ENCODE measurements at places on chromosomes 5 and 9.

- no peak for DNase-seq
Measured at GRCh38 chr5:79729679-79730078, 40.0 kb downstream of the CMYA5 start.

DNA sequence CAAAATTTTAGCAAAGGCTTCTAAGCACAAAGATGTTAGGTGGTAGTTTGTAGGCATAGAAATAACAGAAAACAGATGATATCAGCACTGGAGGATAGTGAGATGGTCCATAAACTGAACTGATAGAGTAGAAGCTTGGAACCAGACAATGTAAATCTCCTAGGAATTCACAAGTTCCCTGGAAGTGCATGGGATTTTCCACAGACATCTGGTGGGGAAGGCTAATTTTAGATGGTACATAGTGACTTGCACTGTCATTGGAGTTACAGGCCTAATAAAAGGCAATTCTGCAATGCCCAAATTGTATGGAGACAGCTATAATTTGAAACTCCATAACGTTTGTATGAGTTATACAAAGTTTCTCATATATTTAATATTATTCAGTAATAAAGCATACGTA, 653.0 kb upstream of the MEF2C start:
- DNase-seq: no peak

DNA sequence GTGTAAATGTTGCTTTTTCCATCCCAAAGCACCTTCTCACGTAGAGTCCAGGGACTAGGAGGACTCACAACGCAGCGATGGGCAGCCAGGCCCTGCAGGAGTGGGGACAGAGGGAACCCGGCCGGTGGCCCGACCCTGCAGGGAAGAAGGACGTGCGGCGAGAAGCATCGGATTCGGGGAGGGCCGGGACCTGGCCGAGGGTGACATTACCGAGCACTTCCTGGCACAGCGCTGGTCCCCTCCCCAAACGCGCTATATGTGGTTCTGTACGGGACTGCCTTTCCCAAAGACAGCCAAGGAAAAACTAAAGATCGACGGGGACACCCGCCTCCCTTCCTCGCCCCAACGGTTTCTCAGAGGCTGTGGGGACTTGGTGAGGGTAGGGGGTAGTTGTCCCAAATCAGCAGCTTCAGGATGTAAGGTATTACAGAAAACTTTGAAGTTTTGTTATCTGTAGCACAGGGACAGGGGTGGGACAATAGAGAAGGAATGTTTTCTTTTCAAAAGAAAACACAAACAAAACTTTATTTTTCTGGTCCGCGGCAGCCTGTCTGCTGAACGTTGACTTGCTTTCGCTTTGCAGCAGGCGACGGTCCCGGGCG, 887 bp upstream of the MAP3K1 start:
- DNase-seq: no peak

- DNase-seq: no peak
Measured at GRCh38 chr5:150444770-150445169, 4.8 kb downstream of the RPS14 start.

- DNase-seq: no peak
Measured at GRCh38 chr5:152178350-152178699, 226.8 kb downstream of the NMUR2 start.

- no peak for DNase-seq
Measured at GRCh38 chr5:51684794-51685355, 301.6 kb downstream of the ISL1 start.

DNA sequence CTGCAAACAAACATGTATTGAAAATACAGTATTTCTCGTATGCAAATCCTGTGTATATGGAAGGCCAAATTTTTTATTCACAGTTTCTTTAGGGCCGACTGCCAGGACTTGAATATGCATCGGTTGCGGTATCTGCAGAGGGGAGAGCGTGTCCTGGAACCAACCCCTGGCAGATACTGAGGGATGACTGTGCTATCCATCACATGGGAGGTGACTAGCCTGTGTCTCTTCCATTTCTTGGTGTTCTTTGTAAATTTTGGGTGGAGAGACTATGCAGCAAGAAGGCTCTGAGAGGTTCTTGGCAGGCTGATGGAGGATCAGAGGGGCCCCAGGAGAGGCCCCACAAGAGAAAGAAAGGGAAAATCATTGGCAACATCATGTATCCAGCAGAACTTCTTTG, 384.3 kb downstream of the YTHDC2 start:
- no peak for DNase-seq

DNA sequence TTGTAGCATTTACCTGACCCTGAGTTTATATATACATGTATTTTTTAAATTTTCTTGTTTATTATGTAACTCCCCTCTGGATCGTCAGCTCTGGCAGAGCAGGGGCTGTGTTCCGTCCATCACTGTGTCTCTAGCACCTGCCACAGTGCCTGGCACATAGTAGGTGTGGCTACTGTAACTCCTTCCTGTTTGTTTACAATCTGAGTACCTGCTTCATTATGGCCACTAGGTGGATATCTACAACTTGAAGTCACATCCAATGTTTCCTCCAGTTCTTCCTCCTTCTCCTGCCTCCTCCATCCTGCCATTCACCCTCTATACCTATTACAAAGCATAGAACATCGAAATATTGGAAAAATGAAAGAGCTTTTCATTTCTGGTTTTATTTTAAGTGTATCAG, 14.2 kb upstream of the PPP1R2B start:
- no peak for DNase-seq

GRCh38 chr5:40619421-40619820, 60.3 kb upstream of the PTGER4 start:
- no peak for DNase-seq

DNA sequence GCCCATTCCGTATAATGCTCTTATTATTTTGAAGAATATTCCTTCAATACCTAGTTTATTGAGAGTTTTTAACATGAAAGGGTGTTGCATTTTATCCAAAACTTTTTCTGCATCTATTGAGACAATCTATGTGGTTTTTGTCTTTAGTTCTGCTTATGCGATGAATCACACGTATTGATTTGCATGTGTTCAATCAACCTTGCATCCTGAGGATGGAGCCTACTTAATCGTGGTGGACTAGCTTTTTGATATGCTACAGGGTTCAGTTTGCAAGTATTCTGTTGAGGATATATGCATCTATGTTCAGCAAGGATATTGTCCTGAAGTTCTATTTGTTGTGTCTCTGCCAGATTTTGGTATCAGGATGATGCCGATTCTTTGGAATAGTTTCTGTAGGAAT, 1070.3 kb upstream of the CDH18 start:
- no peak for DNase-seq

DNA sequence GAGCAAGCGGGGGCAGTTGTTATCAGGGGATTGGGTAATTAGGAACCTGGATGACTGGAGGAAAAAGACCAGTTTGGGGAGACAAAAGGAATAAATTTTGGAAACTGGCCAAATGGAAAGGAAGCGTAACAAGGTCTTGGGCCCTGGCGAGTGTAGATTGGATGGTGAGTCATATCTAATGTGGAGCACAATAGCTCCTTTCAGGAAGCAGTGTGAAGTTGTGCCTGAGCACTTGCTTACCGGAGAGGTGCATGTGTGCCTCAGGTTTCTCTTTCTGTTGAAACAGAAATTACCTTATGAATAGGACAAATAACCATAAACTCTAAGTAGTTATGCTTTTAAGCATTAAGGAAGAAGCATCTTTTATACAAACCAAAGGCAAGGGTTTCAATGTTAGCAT, 176.4 kb downstream of the KIF4B start:
- no peak for DNase-seq

DNA sequence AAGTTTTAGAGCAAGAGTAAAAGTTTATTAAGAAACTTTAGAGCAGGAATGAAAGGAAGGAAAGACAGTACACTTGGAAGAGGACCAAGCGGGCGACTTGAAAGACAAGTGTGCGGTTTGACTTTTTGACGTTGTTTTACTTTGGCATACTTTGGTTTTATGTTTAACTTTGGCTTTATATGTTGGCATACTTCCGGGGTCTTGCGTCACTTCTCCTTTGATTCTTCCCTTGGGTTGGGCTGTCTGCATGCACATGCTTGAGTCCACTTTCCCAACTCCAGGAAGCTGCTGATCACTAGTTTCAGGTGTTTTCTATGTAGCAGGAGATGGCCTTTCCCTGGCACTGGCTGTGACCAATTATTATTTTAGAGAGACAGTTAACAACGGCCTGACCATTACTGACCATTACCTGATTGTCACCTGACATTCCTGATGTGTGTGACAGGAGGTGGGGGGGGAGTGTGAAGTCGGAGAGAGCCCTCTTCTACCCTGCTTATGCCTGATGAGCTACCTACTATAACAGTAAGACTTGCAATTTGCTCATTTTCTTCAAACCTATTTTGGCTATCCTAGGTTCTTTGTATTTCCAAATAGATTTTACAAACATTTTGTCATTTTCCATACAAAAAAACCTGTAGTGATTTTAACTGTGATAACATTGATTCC, 45.5 kb downstream of the TNFSF8 start:
- no peak for DNase-seq

DNA sequence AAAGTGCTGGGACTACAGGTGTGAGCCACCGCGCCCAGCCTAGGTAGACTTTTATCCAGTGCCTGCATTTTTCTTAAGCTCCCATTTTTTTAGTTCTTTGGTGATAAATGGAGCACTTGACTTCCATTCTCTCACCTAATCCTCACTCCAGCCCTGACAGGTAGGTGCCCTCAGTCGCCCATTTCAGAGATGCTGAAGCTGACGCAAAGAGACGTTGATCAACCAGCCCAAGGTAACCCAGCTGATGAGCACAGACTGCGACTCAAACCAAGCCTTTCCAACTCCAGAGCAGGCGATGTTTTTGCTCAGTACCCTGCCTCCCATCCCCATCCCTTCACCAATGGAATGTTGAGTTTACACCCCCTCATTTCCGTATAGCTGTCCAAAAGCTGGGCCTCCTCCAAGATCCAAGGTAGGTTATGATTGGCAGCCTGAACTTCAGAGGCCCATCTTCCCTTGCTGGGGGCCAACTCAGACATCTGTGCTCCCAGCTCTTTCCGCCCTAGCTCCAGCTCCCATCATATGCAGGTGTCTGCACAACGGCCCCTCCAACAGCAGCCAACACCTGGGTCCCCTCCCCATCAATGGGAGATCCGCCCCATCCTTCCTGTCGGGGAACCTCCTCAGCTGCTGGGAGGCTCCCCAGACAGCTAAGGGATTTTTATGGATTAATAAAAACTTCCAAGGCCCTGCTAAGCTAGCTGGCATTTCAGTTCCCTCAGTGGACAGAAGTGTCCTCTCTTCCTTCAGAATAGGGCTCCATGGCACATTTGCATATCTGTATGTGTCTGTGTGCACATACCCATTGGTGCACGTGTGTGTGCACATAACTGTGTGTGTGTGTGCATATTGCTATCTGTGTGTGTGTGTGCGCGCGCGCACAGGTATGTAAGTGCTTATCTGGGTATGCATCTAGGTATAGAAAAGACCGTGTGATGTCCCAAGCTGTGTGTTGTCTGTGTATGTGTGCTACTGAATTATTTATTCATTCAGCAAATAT, 39.3 kb upstream of the VDAC1 start:
- DNase-seq: no peak

DNA sequence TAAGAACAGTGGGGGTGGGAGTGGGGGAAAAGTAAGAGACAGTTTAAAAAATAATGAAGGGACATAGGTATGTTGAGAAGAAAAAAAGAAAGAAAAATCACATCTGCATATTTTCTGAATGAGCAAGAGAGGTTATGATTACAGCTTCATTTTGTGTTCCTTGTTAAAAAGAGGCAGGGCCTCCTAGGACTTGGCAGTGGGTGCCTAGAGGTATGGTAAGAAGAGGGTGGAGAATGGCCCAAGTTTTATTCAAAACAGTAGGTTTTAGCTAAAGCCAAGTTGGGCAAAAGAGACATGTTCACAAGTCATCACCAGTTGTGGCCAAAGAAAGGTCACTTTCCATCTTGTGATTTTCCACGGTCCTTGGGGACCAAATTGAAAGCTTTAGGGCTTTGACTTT, 643.4 kb downstream of the CCDC171 start:
- no peak for DNase-seq

GRCh38 chr9:69483886-69484422, 158.9 kb downstream of the ENTREP1 start:
- DNase-seq: no peak

DNA sequence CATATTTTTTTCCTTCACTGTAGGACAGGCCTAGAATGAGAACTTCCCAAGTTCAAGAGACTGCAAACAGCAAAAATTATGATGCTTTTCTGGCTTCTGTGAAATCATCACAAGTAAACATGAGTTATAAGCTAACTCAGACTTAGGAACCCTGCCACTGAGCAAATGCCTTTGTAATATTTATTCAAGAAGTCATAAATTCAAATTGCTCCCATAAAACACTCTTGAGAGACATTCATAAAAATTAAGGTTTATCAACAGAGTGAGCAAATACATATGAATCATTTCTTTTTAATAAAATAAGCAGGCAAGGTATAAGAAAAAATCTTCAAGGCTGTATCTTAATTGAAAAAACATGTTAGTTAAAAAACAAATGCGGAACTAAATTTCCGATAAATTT, 124.2 kb downstream of the GNA14 start:
- no peak for DNase-seq

DNA sequence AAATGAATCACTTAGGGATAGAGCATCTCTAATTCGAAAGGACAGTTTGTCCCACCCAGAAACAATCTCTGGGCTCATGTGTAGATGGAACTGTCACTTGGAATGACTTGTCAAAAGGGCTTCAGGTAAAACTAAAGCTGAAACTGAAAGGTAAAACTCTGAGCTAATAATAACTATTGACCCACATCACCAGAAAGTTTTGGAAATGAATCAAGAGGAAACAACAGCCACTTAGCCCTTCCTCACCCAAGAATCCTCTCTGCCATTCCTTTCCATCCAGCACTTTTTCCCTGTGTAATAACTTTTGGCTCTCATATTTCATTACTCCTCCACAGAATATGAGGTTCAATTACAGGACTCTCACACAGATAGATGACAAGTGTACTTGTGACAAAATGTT, 14.0 kb upstream of the GLRX start:
- DNase-seq: no peak

GRCh38 chr9:9275601-9276000, 1337.2 kb downstream of the PTPRD start:
- no peak for DNase-seq

DNA sequence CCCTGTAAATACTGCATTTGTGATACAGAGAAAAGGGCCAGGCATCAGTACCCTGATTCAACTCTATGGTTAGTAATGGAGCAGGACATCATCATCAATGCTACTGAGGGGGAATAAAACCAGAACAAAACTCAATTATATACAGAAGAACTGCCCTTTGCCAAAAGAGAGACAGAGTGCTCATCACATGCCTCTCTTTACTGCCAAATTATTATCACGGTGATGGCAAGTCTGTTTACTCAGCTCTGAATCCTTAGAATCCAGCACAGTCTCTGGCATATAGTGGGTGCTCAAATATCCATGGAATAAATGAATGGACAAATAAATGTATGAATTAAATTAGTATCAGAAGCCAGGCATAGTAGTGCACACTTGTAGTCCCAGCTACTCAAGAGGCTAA, 130.2 kb downstream of the TTC39B start:
- DNase-seq: no peak

- DNase-seq: no peak
Measured at GRCh38 chr9:8558176-8558575, 758.6 kb upstream of the DMAC1 start.

DNA sequence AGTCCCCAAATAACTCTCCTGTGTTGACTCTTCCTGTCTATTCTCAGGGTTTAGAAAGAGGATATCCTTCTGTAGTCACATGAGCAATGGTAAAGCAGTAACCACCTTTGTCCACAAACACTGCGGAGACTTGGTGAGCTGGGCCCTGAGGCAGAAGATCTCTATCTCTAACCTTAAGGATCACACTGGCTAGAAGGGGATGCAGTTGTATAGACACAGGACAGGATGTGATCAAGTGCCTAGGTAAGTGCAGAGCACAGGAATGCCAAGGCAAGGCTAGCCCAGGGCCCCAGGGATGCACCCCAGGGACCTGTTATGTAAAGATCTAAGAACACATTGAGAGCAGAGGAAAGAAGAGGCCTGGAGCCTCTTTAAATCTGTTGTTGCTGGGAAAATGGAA, 610.5 kb downstream of the IRX1 start:
- no peak for DNase-seq
